NK-92 treated with Interleukin-12 subunit alpha and Interleukin-12 subunit beta, amount 100 ng/mL, for 24 hours (cell line): ENCODE measurements at places on chromosomes 7 and 10.

- DNase-seq = no peak
These were observed 174.0 kb downstream of the CELF2 start for GRCh38 chr10:11191678-11192077.

- DNase-seq = no peak
These were observed 10.8 kb upstream of the ADCY1 start for GRCh38 chr7:45563401-45563800.

GRCh38 chr7:74587435-74588126 lies 69.9 kb upstream of the GTF2I start:
- no peak for DNase-seq

GRCh38 chr10:22228167-22228938 lies 10.5 kb upstream of the EBLN1 start:
- no peak for DNase-seq

GRCh38 chr7:15821484-15822427 lies 135.3 kb upstream of the MEOX2 start:
- DNase-seq = no peak

DNA sequence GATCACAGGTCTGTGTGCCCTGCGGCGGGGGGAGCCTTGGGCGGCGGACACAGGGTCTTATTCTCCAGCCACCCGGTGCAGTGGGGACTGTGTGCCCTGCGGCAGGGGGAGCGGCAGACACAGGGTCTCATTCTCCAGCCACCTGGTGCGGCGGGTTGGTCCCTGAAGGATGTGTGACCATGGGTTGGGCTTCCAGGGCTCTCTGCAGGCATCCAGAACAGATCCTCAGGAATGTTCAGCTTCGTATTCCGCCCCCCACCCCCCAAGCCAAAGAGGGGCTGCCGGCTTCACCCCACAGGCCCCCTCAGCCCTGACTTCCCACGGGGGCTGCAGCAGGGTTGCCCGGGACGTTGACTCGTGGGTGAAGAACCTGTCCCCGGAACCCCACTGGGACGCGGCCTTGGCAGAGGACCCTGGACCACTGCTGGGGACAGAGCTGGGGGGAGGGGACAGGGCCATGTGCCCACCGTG lies 154.5 kb upstream of the PPP2R2D start:
- DNase-seq = no peak

- no peak for DNase-seq
These were observed 25.3 kb downstream of the ZSCAN25 start for GRCh38 chr7:99642027-99642426.

- no peak for DNase-seq
These were observed 179.2 kb downstream of the ST7 start for GRCh38 chr7:117132321-117133120.
